ENCODE measurements at places on chromosomes 3 and 15.

- no peak for DNase-seq
These were observed 367.7 kb downstream of the MAGI1 start for GRCh38 chr3:65671004-65671403.

GRCh38 chr3:11364181-11364580 lies 92.0 kb downstream of the ATG7 start:
- DNase-seq, result no peak

DNA sequence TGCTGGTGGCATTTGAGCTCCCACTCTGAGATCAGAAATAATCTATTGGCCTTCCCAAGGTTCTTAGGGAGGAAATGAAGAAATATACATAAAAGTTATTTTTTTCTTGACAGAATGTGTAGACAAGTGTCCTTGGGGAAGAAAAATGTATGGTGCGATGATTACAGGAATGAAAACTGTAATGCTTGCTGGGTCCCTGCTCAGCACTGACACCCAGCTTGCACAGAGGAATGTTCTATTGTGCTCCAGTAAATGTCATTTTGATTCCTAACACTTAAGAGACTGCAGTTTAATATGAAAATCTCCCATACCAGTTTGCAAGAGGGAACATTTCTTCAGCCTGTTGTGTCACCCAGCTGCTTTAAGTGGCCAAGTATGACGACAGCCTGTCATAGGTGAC lies 271.3 kb upstream of the TPM1 start:
- no peak for DNase-seq

DNA sequence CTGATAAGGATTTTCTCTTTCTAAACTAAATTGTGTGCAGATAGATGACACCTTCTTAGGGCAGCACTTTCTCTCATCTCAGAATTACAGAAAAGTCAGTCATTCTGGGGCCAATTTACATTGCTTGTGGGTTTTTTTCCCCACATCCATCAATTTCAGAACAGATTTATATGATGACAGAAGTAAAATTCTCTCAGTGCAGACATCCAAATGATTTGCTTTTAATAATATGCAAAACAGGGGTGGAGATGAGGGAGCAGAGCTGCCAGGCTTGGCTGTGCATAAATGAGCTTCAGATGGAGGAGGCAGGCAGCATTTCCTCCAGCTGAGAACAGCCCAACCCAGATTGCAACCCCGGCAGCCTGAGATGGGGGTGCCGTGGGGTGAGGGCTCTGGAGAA lies 44.0 kb downstream of the EDEM1 start:
- DNase-seq, result no peak

DNA sequence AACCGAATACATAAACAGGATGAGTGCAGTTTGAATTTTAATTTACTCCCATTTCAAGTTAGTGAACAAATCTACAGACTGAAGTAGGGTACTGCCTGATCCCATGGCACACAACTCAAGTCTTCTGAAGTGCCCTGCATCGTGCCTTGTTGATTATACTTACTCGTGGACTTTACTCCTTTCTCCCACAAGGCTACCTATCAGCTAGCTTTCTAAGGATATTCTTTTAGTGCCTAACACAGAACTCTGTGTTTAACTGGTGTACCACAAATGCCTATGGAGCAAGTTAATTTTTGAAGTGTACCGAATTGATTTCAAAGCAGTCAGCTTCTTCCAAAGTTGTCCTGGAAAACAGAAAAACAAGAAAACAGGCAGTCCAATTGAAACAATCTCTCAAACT lies 119.8 kb downstream of the TNIK start:
- DNase-seq, result no peak

GRCh38 chr3:15330031-15330596 lies 2.3 kb downstream of the SH3BP5 start:
- DNase-seq, result no peak

DNA sequence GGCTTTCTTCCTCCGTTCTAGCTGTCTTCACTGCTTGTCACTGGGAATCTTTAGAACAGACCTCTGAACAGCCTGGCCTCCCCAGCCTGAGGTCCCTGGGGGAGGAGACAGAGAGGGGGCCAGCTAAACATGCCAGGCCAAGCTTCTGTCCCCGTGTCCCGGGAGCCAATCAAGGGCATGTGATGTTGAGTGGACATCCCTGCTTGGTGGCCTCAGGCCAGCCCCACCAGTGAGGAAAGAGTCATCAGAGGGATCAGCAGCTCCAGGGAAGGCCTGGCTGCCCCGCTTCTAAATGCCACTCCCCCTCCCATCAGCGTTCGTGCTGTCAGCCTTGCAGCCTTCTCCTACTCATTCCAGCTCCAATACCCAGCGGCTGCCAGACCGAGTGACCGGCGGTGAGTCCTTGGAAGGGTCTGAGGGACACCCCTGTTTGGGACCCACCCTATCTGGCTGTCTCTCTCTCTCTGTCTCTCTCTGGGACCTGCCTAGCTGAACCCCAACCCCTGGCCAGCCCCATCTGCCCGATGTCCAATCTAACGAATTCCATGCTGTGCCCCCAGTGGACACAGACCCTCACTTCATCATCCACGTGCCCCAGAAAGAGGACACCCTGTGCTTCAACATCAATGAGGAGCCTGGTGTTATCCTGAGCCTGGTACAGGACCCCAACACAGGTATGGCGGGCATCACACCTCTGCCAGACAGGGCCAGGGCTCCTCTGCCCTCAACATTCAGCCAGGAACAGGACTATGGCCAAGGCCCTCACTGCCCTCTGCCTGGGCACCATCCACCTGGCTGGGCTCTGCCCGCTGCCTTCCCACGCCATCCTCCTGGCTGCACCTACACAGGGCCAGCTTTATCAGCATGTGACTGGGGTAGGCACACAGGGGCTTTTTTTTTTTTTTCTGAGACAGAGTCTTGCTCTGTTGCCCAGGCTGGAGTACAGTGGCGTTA lies 6.6 kb upstream of the ITIH3 start:
- DNase-seq, result peak; percentile 40

GRCh38 chr15:100691321-100691720 lies 88.9 kb downstream of the ASB7 start:
- DNase-seq, result no peak

- DNase-seq, result peak; percentile 63
These were observed 41.3 kb downstream of the CMTM7 start for GRCh38 chr3:32432711-32433530.

DNA sequence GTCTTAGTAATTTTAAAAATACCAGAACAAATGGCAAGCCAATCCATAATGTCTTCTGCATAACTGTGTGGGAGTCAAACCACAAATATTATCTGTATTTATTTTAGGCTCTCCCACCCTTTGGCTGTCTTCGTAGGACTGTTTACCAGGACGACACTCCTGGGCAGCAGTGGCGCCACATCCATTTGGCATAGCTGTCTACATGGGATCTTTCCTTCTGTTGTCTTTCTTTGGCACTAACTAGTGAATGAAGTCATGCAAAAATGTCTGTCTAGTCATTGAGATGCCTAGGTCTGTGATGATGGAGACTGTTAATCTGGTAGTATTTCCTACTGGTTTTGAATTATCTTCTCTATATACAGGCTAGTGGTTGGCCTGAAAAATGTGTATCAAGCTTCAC lies 54.0 kb upstream of the CHMP2B start:
- DNase-seq, result no peak

DNA sequence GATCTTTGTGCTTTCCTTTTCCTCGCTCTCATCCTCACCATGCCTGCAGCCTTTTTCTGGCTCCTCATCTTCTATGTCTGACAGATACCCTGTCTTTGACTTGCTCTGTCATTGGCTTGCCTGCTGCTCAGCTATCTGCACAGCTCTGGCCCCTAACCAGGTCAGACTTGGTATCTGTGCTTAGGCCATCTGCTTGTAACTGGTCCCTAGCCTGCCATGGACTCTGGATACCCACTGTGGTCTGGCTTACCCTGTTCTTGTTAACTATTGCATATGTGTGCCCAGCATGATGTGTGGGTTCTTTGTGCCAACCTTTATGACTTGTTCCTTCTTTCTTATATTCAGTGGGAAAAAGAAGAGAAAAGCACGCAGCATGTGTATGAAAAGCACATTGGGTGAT lies 109.7 kb upstream of the ROPN1 start:
- DNase-seq, result no peak

DNA sequence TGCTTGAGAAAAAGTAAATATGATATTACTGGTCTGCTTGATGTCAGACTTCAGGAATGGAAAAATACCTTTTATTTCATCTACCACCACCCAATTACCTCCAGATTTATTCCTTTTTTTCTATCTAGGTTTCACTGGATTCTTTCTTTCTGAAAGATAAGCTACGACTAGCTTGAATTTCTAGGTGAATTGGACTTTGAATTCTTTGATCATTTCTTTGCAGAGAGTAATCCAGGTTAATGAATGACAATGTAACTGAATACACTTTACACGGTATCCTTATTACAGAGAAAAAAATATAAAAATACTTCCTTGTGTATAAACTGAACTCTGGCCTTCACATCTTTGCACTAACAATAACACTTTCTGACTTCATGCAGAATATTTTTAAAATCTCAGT lies 59.5 kb upstream of the TRPC1 start:
- no peak for DNase-seq

DNA sequence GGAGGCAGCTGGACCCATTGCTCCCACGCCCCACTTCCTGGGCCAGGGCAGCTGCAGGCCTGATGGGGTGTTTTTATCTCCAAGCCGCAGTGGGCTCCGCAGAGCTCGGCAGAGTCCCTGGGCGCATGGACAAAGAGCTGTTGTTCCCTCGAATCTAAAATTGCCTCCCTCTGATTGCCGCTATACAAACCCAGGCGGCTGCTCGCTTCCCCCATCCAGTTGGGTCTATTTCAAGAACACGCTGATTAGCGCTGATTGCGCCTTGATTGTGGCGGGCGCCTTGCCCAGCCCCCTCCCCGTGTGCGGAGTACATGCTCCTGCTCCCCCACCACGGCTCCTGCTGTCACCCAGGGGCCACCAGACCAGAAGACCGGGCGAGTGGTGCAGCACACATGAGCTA lies 43.4 kb upstream of the SLC6A1 start:
- no peak for DNase-seq

DNA sequence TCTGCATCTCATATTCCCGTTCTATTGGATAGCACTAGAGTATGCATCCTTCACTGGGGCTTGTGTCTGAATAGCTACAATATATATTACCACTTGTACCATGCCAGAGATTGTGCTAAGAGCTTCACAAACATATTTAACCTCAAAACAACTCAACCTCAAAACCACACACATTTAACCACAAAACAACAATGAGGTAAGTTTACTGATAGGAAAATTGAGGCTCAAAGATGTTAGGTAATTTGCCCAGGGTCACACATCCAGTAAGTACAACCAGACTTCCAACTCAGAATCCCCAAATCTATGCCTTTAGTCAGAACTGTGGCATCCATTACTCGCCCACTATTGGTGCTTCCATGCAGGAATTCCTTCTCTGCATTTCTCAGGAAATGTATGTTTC lies 220.0 kb downstream of the FAM43A start:
- no peak for DNase-seq

- DNase-seq, result no peak
These were observed 706 bp downstream of the FSIP1 start for GRCh38 chr15:39781967-39782302.

DNA sequence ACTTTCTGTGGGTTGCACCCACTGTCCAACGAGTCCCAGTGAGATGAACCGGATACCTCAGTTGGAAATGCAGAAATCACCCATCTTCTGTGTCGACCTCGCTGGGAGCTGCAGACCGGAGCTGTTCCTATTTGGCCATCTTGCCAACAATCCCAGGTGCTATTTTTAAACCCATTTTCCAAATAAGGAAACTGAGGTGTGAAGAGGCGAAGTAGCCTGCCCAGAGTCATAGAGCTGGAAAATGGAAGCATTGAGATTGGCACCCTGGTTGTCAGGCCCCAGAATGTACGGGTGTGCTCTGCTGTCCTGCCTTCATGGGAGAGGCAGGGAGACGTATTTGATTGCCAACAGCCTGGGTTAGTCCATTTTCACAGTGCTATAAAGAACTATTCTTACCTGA lies 39.6 kb downstream of the TMEM266 start:
- DNase-seq, result no peak

- DNase-seq, result no peak
These were observed 14.6 kb downstream of the SIN3A start for GRCh38 chr15:75436881-75437280.

GRCh38 chr3:171792531-171792930 lies 17.8 kb downstream of the PLD1 start:
- DNase-seq, result no peak

GRCh38 chr3:25903371-25904129 lies 113.7 kb downstream of the OXSM start:
- no peak for DNase-seq

GRCh38 chr3:42080453-42080872 lies 10.7 kb upstream of the TRAK1 start:
- DNase-seq, result no peak

GRCh38 chr15:29270169-29270955 lies 740 bp upstream of the NSMCE3 start:
- DNase-seq, result no peak

- no peak for DNase-seq
These were observed 1.2 kb downstream of the TRH start for GRCh38 chr3:129975705-129976048.

GRCh38 chr3:101972430-101973162 lies 123.3 kb downstream of the NFKBIZ start:
- no peak for DNase-seq

DNA sequence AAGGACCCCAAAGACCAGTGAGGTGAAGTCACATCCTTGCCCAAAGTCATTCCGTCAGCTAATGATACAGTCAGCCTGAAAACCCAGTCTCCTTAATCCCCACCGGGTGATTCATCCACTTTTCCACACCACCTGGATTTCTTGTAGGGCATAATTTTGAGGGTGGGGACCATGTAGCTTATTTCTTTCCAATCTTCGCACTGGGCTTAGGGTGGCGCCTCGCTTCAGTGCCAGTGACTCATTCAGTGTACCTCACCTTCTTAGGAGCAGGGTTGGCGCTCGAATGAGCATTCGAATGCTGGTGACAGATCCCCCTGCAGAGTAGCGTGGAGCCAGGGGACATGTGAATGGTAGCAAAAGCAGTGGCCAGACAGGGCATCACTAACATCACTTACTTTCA lies 24.0 kb downstream of the BMF start:
- DNase-seq, result no peak

DNA sequence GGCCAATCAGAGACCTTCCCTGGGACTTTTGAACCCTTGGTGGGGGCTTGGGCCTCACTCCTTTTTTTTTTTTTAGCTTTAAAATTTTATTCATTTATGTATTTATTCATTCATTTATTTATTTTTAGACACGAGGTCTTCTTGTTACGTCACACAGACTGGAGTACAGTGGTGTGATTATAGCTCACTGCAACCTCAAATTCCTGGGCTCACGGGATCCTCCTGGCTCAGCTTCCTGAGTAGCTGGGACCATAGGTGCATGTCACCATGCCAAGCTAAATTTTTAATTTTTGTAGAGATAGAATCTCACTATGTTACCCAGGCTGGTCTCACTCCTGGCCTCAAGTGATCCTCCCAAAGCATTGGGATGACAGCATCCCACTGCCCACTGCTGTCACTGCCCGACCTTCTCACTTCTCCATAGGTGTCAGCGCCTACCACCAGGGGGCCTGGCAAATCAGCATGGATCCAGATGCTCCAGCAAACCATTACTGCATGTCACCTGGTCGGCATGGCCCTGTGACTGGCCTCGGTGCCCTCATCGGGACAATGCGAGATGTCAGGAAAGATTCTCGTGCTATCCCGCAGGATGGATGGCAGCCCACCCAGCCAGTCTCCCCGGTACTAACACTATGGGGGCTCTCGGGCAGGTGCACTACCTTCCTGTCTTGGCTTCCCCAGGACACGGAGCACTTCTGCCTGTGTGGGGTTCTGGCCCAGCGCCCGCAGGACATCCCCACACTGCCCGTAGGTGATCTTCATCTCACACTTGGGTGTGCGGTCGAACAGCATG lies 3.0 kb downstream of the MYL3 start:
- DNase-seq, result peak; percentile 35
